ENCODE measurements at places on chromosomes 16 and 17.

DNA sequence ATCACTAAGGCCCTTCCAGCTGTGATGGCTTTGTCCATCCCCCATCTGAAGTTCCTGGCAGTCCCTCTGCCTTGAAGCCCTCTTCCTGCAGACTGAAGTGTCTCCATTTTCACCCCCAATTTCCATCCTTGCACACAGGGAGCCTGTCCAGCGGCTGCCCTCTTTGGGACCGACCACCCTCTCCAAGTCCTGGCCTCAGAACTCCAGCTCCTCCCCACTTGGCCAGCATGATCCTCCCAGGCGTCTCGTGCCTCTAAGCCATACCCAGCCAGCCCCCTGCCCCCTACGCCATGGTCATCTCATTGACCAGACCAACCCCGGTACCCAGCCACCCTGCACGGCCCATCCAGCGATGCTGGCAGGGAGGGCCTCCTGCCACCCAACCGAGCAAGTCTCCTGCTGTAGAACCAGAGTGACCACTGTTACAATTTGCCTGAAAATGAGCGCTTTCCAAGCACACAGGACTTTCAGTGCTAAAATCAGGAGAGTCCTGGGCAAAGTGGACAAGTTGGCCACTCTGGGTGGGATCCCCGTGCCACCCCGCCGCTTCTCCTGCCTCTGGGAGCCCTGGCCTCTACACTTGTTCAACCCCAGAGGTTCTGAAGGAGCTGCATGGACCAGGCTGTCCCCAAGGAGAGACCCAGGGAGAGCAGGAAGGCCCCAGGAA lies 362.0 kb downstream of the SEC14L1 start:
- no peak for DNase-seq

- peak; percentile 60 for DNase-seq
Measured at GRCh38 chr17:59853168-59853918, 39.4 kb downstream of the TUBD1 start.

DNA sequence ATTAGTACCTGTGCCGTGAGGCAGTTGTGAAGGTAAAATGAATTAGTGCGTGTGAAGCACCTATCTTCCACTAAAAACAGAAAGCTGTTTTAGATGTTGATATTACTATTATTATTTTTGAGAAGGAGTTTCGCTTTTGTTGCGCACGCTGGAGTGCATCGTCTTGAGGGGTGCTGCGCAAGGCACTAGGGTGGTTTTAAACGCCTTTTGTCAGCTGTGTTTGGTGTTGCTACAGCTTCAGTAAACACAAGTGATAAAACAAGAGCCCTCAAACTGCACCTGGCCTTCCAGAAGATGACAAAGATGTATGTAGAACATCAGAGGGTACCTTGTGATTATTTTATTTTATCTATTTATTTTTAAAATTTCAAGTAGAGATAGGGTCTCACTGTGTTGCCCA lies 38.2 kb downstream of the PLCG2 start:
- no peak for DNase-seq

GRCh38 chr16:4110065-4110464 lies 6.2 kb downstream of the ADCY9 start:
- DNase-seq = no peak

GRCh38 chr17:206941-207560 lies 25.6 kb upstream of the DOC2B start:
- no peak for DNase-seq

- DNase-seq = no peak
Measured at GRCh38 chr17:74077231-74077630, 126.2 kb upstream of the RPL38 start.

DNA sequence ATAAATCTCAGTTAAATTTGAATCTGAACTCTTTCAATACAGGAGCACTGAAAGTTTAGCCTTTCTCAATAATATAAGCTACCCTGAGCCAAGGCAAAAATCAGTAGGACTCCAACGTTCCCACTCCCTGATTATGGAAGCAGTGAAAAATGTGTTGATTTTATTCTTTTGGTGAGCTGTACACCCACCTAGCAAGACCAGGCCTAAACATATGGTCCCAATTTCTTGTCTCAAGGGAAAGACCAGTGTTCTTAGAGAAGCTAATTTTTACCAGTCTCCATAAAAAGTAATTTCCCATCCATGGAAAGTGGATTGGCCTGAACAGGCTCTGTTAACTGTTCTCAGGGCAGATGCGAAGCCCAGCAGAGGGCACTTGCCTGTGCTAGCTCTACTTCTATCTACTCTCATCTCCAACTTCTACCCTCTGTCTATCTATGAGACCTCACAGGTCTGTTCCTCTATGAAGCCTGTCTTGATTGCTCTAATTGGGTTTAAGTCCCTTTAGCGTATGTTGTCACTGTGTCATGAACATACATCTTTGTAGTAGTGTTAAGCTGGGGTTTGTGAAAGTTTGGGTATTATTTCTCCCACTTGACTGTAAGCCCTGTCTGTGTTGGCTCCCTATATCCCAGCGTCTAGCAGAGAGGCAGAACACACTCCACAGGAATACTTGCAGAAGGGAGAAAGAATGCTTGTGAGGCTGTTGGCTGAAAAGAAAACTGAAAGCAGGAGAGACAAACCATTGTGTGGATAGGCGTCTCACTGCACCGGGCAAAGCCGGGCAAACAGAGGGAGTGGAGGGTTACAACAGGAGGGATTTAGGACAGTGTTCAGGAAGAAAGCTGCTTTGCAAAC lies 167.1 kb upstream of the MAF start:
- no peak for DNase-seq

DNA sequence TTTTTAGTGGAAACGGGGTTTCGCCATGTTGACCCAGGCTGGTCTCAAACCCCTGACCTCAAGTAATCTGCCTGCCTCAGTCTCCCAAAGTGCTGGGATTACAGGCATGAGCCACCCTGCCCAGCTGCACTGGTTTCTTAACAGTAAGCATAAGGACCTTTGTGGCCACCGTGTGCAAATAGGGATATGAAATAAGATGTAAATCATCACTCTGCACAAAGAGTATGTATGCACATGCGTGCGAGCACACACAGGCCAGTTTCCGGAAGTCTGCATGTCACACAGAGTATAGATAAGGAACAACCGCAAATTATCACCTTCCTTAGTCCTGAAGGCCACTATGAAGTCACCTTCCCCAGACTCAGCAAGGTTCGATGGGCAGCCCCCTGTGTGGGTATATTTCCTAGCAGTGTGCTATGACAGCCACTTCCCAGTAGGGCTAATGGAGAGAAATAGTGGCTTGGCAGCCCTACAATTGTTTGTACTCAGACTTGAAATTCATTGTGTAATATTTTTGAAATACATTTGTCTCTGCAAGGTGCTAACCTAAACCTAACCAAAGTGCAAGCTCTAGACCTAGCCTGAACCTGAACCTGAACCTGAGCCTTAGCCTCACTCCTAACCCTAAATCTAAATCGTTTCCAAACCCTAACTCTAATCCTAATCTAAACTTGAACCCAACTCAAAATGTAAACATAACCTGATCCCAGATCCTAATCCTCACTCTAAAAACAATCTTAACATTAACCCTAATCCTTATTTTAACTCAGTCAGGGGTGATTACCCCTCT lies 48.4 kb upstream of the SKAP1 start:
- DNase-seq = no peak

GRCh38 chr17:8894202-8894671 lies 26.8 kb upstream of the PIK3R6 start:
- DNase-seq = no peak

DNA sequence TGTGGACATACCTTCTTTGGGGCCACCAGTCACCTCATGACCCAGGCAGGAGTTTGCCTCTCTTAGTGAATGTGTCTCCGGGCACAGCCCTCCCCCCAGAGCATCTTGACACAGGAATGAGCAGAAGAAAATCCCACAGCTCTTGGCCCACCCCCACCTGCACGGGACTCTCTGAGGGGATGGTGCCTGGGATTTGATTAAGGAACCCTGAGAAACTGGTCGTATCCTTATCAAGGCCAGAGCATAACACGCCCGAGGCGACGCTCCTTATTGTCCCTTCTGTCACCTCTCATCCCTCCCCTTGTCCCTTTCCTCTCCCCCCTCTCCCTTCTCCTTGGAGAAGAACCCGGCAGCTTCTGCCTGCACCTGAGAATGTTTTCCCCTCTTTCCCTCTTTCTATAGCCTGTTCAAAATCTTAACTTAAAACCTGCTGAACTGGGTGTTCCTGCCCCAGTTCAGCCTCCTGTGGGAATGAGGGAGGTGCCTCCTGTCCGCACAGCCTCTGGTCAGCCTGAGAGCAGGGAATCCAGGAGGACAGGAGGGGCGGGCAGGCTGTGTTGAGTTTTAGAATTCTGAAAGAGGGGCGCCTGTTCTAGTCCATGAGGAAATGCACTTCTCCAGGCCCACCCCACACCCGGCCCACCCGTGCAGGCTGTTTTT lies 140.7 kb upstream of the PLCG2 start:
- DNase-seq = no peak

GRCh38 chr16:14004729-14005315 lies 66.3 kb upstream of the MRTFB start:
- no peak for DNase-seq

DNA sequence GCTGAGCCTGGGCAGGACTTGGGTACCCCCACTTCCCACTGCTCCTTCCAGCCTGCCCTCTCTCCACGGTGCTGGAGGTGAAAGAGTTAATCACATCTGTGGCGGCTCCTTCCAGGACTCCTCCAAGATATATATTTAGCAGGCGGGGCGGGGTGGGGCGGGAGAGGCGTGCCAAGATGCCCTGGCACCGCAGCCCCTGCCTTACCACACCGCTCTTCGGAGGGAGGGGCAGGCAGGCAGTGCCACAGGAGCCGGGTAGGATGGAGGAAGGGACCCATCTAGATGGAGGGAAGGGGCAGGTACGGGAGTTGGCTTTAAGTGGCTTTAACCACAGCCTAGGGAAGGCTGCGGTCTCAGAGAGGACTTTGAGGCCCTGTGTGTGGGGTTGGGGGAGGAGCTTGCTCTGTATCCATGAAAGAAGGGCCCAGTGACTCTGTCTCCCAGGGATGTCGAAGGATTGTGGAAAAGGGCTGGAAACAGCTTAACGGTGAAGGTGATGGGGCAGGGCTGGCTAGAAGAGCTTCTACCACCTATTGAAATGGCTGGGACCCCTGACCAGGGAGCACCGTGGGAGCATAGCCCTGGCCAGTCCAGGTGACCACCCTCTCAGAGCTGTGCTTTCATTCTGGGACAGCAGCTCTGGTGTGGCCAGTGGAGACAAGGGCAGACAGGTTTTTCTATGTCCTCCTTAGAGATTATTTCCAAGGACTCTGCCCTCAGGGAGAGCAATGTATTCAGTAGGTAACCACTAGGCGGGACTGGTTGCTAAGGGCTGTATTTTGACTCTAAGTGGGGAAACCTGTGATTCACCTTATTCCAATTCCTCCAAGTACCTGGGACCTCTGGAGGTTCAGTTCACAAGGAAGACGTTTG lies 13.0 kb downstream of the GPR142 start:
- no peak for DNase-seq
